Temporal lobe (tissue), 4 donors: ENCODE measurements at places on chromosomes 16 and 17. TPM values are rescaled to one million over a fixed set of nuclear protein-coding genes. Genes with fewer than 3 reads are reported as not detected.

Gene ZFPM1
- 0.49 TPM for total RNA-seq

Gene PROCA1
- 3.4 TPM for total RNA-seq

Gene PERCC1
- total RNA-seq: not detected

Gene VPS35
- total RNA-seq: 108 TPM

Gene B3GNT9
- 0.98 TPM for total RNA-seq
